ENCODE measurements at places on chromosomes 6 and 20.

DNA sequence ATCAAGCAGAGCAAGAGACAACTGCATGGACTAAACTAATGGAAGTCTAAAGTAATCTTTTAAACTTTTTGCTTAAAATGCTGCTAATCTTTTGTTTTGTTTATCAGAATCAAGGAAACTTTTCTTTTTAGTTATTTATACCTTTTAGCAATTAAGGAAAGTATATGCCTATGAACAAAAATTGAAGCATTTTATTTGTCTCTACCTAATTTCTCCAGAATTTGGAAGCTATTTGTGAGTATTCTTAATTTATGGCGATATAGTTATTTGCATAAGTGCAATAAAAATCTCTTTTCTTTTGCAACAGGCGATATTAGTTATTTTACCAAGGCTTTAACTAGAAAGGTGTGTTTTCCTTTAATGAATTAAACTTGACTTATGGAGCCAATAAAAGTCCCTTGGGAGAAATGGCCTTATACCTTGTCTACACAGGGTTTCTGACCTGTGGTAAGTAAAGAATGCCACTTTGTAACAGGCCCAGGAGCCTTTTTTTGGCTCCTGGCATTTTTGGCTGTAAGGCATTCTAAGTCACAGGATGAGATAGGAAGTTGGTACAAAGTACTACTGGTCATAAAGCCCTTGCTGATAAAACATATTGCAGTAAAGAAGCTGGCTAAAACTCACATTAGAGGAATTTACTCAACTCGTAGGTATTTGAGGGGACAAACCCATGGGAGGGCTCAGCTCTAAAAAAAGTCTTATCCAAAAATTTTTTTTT, 37.2 kb downstream of the TMEM14A start:
- no peak for DNase-seq

- DNase-seq = no peak
These were observed 132.3 kb downstream of the PDE7B start for GRCh38 chr6:135983718-135984343.

- DNase-seq = no peak
These were observed 89.9 kb upstream of the RALGAPA2 start for GRCh38 chr20:20802328-20802727.

GRCh38 chr6:143700684-143701348, 23.1 kb downstream of the PHACTR2 start:
- DNase-seq = no peak

DNA sequence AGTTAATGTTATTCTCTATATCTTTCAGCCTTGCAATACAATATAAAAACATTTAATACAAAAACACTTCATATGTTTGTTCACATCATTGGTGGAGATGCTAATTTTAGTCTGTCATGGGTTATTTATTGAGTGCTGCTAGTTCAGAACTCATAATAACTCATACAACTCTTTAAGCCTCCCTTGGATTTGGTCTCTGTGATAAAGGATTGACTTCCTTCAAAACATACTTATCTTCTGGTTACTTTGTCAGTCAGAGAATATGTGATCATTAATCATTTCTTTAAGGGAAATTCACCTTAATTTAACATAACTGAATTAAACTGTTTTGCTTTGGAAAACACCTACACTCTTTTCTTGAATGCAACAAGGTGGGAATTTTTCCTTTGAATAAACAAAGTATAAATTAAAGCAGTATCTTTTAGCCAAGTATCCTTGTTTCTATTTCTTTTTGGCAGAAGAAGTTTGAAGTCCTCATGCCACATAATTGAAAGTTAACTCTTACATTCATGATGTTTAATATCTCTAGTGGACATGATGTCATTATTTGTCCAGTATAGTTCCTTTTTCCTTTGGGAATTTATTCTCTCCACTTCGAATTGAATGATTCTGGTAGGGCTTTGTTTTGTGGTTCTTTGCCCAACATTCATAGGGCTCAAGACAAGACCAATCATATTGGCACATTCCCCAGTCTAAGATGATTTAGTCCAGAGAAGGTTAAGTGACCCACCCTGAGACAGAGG, 133.2 kb upstream of the CENPW start:
- DNase-seq = no peak

GRCh38 chr20:20396794-20397193, 28.9 kb downstream of the INSM1 start:
- no peak for DNase-seq

DNA sequence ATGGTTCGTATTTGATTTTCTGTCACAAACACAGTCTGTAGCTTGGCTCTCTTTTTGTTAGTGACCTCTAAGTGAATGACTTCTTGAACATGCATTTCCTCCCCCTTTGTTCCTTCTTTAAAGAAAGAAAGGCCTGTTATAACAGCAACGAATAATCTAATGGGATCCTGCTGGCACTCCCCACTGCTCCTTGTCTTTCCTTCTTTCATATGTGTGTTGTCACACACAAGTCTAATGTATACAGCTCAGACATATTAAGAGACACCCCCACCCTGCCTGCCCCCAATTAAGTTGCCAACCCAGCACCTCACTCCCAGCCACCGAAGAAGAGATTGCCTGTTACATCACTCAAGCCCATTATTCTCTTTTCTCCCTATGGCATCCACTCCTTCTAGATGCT, 4.9 kb upstream of the SAMD5 start:
- DNase-seq = no peak

- DNase-seq = no peak
These were observed 132.6 kb upstream of the SMLR1 start for GRCh38 chr6:130694606-130695005.

GRCh38 chr6:55666606-55667225, 87.7 kb upstream of the HMGCLL1 start:
- no peak for DNase-seq

DNA sequence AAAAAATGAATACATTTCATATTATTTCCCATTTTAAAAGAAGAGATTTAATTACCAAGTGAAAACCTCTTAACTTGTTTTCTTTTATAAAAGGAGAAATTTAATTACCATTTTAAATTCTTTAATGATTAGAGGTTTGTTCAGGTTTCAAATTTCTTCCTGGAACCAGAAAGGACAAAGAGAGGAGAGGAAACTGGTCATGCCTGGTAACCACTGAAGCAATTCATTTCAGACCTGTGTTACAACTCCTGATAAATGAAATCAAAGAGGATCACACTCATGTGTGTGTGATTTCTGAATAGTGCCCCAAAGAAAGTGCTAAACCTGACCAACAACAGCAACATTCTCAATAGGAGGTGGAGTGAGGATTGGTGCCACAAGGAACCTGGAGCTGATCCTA, 12.6 kb upstream of the SLPI start:
- DNase-seq = no peak

- no peak for DNase-seq
These were observed 59.0 kb downstream of the THEMIS start for GRCh38 chr6:127841811-127842210.

DNA sequence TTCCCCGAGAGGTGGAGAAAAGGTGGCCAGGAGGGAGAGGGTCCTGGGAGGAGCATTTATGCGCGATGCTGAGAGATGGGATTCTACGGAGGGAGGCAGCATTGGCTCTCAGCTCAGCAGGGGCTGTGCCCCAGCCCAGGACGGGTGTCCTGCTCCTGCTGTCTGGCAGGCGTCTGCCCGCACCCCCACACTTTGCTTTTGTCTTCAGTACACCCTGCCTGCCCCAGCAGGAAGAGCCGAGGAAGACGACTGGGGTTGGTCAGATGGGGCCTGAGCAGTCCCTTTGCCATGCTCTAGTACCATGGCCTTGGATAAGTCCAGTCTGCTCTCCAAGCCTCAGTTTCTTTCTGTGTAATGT, 68.5 kb downstream of the TCP11 start:
- DNase-seq = no peak

DNA sequence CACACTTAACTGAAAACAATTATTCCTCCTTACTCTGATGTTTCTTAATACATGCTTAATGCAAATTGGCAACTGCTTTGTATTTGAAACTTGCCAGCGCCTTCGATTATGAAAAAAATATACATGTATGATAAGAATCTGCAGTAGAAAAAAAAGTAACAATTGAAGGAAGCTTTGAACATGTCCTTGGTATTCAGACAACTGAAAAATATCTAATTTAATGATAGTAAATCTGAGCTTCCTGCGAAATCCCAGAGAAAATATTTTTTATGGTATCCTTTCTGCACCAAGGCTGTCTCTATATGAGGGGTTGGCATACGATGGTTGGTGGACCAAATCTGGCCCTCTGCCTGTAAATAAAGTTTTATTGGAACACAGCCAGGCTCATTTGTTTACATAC, 186.2 kb downstream of the HDGFL1 start:
- no peak for DNase-seq

- DNase-seq = no peak
These were observed 79.9 kb upstream of the LY86 start for GRCh38 chr6:6508643-6509042.

DNA sequence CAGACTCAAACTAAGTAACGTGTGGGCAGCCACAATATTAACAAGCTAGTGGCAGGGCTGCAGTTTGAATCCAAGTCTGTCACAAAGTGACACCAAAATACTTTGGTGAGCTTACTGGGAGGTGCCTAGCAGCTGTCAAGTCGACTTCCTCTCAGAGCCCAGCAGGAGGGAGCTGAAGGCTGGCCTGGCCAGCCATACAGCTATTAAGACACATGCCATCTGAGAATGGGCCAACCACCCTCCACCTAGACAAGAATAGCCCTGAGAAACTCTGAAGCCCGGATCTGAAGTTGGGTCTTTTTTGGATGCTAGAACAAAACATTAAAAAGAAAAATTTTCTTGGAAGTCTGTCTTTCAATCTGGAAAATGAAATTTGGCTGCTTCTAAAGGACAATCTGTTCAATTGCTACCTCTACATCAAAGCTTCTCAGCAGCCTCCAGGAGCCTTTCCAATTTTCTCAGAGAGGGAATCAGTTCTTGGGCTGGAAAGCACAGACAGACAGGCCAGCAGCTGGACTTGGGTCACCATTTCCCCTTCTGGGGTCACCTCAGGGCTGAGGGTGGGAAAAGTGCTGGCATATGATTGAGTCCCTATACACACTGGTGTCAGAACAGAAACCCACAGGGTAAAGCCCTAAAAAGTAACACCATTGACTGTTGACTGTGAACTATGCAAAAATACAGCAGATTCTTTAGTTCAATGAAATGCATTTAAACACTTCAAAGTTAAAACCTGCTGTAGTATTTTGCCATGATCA, 42.9 kb downstream of the UQCC1 start:
- DNase-seq = no peak

GRCh38 chr6:110432285-110432900, 17.0 kb upstream of the DDO start:
- DNase-seq = no peak

DNA sequence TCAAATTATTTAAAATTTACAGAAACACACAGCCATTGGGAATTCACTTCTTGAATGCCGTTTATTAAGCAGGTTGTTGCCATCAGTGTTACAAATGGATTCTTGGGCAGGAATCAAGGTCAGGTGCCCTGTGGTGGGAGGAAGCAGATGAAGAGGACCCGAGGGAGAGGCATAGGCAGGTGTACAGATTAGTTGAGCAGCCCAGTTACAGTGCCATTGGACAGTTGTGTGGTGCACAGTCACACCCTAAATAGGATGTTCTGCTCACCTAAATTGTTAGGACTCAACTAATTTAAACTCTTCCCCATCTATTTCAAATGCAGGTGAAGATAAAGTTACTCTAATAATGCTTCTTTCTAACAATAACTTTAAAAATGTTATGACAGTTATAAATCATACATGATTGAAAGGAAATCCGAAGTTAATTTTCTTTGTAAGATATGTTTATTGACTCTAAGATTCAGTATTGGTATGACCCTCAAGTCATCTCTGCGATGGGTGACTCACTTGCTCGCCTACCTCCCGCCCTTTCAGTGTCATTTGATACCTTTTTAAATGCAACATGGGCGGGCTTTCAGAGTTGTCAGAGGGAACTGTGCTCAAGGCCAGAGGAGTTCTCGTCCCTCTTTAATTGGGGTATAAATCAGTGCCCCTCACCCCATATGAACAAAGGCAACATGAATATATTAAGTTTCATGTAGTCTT, 35.1 kb downstream of the DSE start:
- DNase-seq = no peak
